ENCODE measurements at places on chromosomes 12 and 14.
A peak's percentile ranks its signal among the peaks of the same experiment; 100 is the strongest.

DNA sequence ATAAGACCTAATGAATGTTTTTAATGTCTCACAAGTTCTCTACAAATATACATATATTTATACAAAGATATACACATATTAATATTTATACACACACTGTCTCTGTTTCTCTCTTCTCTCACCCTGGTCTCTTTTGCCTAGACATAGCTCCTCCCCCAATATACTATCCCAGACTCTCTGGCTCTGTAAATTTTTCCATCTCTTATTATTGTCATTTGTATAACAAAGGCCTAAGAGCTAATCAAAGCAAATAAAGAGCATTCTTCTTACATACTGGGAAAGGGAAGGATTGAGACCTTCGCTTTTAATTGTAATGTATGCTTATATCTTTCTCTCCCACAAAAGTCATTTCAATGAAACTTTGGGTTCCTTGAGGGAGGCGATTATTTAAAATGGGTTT lies 318.1 kb downstream of the ADAMTS20 start:
- no peak for DNase-seq

DNA sequence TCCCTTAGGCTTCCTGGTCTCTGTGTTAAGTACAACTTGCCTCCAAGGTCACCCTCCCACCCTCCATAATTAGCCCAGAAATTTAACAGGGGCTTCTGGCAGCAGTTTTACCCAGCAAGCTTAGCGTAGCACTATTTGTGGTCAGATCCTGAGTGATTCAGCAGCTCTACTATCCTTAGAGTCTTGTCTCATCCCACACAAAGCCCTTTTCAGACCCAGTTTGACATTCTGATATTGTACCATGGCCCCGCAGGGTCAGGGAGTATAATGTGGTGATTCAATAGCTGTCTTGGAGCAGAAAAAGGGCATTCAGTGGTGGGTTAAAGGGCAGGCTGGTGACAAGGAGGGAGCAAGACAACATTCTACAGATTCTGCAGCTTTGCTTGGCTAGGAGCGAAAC lies 153.8 kb upstream of the DDHD1 start:
- no peak for DNase-seq

- no peak for DNase-seq
These were observed 62.8 kb upstream of the RFLNA start for GRCh38 chr12:124231980-124232653.

- no peak for DNase-seq
These were observed 205.2 kb downstream of the PAX9 start for GRCh38 chr14:36866867-36867266.

- no peak for DNase-seq
These were observed 37.0 kb downstream of the KDM2B start for GRCh38 chr12:121543786-121544185.

- DNase-seq = no peak
These were observed 1646.2 kb upstream of the FLRT2 start for GRCh38 chr14:83883732-83884131.

DNA sequence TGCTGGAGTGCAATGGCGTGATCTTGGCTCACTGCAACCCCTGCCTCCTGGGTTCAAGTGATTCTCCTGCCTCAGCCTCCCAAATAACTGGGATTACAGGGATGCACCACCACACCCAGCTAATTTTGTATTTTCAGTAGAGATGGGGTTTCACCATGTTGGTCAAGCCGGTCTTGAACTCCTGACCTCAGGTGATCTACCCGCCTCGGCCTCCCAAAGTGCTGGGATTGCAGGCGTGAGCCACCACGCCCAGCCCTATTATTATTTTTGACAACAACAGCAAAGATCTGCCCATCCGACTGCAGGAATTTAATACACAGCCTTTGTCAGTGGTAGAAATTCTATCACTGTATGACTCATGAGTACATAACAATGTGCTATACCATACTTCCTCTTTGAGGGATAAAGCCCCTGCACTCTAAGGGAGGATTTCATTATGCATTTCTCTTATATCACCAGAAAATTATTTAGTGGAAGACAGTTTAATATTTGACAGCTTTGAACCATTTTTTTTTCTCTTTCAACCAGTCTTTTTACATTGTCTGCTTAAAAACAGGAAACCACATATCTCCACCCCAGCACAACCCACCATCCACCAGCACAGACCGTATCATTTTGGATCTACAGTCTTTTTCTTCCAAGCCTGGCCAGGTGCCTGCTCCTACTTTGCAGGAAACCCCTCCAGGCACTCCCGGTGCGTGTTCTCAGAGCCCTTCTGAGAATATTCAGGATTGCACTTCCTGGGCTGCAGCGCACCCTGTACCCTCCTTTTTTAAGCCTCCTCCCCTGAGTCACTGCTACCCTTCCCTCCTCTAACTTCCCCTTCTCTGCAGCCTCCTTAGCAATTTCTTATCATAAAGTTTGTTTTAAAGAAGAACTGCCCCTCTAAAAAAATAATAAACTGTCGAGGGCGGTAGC lies 594 bp downstream of the ARHGDIB start:
- DNase-seq = peak; percentile 73

All from CD4-positive, alpha-beta T cell treated with Interleukin-12 subunit alpha and Interleukin-12 subunit beta, for 1 hour (primary cell).